ENCODE measurements at places on chromosomes 3 and 15.

DNA sequence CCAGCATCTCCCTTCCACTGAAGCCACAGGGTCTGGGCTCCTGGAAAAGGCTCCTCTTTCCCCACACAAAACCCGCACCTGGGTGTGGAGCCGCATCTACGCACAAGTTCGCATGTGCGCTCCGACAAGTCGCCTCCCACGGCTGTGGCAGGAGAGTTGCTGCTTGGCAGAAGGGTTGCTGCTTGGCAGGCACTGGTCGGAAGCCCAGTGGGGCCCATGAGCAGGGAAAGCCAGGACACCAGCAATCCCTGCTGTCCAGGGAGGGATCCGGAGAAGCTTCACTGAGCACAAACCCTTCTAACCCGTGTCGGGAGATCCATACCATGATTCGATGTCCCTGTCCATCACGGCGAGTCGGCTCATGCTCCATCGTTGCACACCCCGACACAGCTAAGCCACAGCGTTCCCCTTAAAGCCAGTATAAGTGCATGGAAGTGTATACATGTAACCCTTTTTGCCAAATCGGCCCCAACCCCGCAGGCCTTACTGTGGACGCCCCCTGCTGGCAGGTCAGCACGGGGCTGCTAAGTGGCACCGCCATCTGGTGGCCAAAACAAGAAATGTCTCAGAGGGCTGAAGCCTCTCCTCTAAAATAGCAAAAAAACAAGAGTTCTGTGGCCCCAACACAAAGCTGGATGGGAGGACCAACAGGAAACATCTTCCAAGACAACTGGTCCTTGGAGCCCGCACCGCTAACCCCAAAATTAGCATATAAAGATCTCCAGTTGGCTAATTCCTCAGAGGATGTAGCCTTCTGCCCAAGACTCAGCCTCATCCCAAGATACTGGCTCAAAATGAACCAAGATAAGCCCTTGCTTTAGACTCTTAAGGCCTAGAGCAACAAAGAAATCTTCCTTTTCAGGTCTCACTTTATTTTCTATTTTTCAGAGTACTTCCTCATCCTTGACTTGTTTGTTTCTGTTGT is 8.3 kb downstream of the ANKRD63 start:
- DNase-seq, result peak; percentile 53

GRCh38 chr3:111326144-111326995 is 215.6 kb upstream of the CD96 start:
- DNase-seq, result no peak

GRCh38 chr15:88322461-88322860 is 65.9 kb upstream of the NTRK3 start:
- no peak for DNase-seq

- no peak for DNase-seq
Measured at GRCh38 chr3:14392231-14392630, 10.2 kb upstream of the SLC6A6 start.

DNA sequence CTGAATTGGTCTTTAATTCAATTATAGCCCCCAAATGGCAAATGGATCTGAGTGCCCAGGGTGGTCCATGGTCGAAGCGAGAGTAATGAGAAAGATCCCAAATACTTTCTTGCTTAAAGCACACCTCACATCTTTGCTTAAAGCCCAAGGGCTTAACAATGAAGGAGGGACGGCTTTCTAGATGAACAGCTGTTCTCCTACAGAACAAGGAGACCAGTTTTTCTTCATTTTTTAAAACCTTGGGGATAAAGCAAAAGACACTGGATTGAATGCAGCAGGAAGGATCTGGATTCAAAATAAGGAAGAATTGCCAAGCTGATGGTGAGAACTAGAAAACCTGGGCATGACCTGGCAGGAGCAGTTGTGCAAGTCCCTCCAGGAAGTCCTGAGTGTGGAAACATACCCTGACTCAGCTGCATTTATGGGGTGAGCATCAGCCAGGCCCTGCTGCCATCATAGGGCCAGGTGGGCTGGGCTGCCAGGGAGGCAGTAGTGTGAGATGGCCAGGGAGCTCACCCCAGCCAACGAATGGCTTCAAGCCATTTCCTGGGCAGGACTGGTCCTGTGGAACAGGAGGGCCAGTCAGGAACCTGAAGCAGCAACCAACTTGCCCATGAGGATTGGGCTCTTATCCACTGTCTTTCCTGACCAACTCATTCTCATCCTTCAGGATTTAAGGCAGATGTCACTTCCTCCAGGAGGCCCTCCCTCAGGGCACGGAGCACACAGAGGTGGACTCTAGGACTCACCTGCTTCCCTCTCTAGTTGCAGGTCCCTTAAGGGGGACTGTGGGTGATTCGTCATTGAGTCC is 18.4 kb upstream of the RHCG start:
- DNase-seq, result no peak

GRCh38 chr15:90165659-90166489 is 35.3 kb upstream of the SEMA4B start:
- DNase-seq, result peak; percentile 4

GRCh38 chr15:48006031-48006511 is 114.7 kb upstream of the SLC24A5 start:
- no peak for DNase-seq

- no peak for DNase-seq
Measured at GRCh38 chr3:183513046-183513706, 42.3 kb downstream of the KLHL6 start.

DNA sequence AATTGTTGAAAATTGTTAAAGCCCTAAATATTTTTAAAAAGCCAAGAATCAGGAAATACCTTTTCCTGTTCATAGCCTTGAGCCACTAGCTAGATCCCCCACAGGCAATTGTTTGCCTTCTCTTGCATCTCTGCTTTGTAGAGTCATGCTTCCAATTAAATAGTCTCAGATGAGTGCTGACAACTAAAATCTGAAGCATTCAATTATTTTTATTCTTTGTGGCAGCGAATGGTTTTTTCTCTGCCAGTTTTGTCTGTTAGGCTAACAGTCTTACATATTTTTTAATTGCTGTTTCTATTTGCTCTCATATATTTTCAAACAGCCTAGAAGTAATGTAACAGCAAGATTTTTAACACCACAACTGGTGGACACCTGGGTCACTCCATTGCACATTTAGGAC is 277.1 kb upstream of the GBE1 start:
- peak; percentile 47 for DNase-seq

GRCh38 chr3:112297714-112298113 is 3.7 kb upstream of the SLC9C1 start:
- no peak for DNase-seq

DNA sequence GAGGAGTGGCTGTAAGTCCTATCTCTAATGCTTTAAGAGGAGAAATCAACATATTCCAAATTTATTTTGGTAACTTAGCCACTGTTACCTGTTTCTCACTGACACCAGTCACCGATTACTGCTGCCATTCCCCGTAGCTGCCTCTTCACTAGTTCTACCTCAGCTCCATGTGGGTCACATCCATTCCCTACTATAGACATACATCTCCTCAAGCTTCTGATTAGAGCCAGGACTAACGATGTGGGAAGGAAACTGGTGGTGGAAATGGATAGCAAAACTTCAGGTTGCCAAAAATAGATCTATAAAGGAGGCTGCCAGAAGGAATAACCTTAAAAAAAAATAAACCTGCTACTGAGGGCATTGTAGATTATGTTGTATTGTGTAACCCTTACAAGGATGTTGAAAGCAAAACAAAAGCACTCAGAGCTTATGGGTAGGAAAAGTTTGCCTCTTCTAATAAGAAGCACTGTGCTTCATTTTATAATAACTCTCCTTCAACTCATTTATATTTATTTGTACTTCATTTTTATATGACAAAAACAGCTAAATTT is 56.0 kb downstream of the KAT2B start:
- no peak for DNase-seq

DNA sequence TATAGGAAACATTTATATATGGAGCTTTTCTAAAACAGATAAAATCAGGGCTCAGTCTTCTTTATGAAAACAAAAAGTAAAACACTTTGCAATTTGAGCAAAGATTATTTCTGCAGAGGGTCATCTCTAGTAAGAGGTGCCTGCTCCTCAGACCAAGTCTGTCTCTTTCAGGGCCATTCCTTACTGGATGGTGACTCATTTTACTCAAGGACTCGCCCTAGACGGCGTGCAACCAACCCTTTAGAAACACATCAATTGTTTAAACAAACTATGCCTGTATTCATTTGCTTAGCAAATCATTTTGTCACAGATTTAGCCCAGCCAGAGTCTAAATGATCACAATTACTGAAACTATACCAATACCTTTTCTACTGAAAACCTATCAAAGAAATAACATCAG is 242.8 kb upstream of the ICE2 start:
- DNase-seq, result no peak

Data from NCI-H1105 treated with DMSO at 0.1 percent for 48 hours (cell line).